Suppressor macrophage treated with lipopolysaccharide for 1 hour (primary cell): ENCODE measurements at places on chromosomes 5 and 9.

DNA sequence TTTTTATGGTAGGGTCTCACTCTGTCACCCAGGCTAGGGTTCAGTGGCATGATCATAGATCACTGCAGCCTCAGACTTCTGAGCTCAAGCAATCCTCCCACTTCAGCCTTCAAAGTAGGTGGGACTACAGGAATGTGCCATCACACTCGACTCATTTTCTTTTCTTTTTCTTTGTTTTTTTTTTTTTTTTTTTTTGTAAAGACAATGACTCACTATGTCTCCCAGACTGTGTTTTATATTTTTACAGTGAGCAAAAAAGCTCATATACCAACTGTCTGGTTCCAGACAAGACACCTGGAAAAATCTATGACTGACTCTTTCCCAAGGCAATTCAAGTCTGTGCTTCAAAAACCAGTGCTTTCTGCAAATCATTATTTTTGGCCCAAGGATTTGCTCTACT is 10.8 kb upstream of the FOXD1 start:
- DNase-seq = no peak

DNA sequence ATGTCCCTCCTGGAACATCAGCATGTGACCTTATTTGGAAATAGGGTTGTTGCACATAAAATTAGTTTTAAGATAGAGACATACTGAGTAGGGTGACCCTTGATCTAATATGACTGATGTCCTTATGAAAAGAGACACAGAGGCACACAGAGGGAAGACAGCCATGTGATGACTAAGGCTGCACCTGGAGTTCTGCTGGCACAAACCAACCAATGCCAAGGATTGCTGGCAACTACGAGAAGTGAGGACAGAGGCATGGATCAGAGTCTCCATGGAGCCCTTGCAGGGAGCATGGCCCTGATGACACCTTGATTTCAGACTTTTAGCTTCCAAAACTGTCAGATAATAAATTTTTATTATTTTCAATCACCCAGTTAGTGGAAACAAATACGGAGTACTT is 101.9 kb downstream of the FBXL7 start:
- no peak for DNase-seq

DNA sequence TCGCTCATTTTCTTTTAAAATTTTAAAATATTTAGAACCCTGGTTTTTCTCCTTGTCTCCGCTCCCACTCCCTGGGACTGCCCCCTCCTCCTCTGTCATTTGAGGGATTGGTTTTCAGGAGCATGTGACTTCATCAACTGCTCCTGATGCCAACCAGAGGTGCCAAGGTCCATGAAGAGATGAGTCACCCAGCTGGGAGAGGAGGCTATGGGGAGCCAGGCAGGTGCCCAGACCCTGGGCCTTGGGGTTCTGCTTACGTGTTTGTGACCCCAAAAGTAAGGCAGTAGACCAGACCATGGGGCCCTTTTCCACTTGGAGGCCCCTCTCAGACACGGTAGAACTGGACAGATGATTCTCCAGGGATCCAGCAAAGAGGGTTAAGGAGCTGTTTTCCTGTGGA is 167.0 kb downstream of the FGF18 start:
- DNase-seq = no peak

- peak; percentile 6 for DNase-seq
These were observed 178.9 kb downstream of the GABBR2 start for GRCh38 chr9:98529841-98530240.

DNA sequence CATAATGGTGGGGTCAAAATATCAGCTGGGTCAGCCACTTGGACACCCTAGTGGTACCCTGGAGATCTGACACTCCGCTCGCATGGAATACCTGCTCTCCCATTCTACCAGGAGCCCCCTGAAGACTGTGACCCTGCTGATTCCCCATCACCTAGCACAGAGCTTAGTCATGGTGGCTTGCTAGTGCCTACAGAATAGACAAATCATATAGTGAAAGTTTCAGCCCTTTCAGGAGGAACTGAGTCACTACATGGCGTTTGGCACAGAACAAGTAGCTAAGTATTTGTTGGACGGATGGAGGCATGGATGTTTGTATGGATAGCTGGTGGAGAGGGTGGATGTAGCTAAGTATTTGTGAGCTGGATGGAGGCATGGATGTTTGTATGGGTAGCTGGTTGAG is 65.3 kb downstream of the LMX1B start:
- no peak for DNase-seq

DNA sequence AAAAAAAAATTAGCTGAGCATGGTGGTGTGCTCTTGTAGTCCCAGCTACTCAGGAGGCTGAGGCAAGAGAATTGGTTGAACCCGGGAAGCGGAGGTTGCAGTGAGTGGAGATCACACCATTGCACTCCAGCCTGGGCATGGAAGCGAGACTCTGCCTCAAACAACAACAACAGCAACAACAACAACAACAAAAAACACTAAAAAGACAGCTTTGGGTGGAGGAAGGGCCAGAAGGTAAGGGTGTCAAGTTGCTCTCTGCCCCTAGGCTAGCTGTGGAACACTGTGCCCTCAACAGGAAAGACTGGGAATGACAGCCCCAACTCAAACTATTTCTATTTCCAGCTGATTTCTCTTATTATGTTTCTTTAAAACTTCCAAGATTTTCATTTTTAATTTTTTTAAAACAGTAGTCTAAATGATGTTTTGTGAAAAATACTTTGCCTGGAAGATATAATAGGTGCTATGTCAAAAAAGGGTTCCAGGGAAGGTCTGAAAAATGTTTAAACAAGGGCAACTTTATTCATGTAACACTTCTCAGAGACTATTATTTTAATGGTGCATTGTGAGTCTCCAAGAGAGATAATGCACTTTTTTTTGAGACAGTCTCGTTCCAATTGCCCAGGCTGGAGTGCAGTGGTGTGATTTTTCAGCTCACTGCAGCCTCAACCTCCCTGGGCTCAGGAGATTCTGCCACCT is 29.9 kb downstream of the CLINT1 start:
- DNase-seq = peak; percentile 11

- no peak for DNase-seq
These were observed at the start of gene COL5A1 for GRCh38 chr9:134641173-134641989. TSS of gene COL5A1 (plus strand) at chr9:134641803. CDS start at chr9:134642188, 385 bp downstream.

DNA sequence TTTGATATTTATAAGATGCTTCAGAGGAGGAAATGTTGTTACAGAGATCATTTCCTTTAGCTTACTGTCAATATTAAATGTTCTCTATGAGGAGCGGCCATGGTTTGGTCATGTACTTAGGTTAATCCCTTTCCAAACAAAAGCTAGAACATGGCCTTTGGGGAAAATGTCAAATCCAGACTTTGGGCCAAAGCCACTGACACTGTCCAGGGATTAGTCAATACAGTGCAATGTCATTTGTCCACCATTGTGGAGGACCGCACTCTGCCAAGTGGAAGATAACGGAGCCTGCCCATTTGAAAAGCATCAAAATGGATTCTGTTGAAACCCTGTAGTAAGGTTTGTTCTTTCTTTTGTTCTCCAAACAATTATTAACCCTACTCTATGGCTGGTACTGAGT is 50.1 kb downstream of the FRMPD1 start:
- no peak for DNase-seq

GRCh38 chr5:143739746-143740145 is 72.2 kb upstream of the HMHB1 start:
- no peak for DNase-seq
